ENCODE measurements at places on chromosomes 16 and 17.

- H3K4me3 ChIP-seq, result no peak overlapping the region
- H3K36me3 ChIP-seq, result no peaks in the 10 kb centered on the region
- peaks cover 29% of the 10 kb centered on the region for H3K27me3 ChIP-seq
- no peak overlapping the region for H3K27ac ChIP-seq
- no peaks in the 10 kb centered on the region for H3K4me1 ChIP-seq
- DNase-seq, result no peak
Observed at GRCh38 chr16:17803625-17804410, 333.1 kb upstream of the XYLT1 start.

DNA sequence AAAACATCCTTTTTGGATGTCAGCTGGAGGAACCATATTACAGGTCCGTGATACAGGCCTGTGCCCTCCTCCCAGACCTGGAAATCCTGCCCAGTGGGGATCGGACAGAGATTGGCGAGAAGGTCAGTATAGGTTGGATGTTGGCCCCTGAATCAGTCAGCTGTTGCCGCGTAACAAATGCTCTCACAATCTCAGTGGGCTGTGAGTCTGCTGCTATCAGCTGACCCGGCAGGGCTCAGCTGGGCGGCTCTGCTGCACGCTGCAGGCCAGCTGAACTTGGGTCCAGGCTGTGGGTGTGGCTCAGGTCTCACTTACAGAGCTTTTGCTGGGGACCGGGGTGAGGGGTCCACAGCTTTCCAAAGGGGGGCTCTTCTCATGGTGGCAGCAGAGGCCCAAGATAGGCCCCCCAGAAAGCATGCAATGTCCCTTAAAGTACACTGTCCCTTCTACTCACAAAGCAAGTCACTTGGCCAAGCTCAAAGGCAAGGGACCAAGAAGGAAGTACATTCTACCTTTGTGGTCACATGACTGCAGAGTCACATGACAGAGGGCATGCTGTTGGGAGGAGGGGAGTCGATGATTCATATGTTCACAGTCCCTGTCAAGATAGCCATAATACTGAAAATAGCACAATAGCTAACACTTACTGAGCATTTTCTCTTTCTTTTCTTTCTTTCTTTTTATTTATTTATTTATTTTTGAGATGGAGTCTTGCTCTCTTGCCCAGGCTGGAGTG, 134.2 kb downstream of the ABCC1 start:
- no peak overlapping the region for H3K27ac ChIP-seq
- H3K36me3 ChIP-seq, result peaks cover 95% of the 10 kb centered on the region
- H3K4me1 ChIP-seq, result no peaks in the 10 kb centered on the region
- no peaks in the 10 kb centered on the region for H3K27me3 ChIP-seq
- no peak for DNase-seq
- no peak overlapping the region for H3K4me3 ChIP-seq

GRCh38 chr16:69366431-69366830, 14.8 kb upstream of the TMED6 start:
- H3K4me1 ChIP-seq, result peaks cover 24% of the 10 kb centered on the region
- no peak overlapping the region for H3K27ac ChIP-seq
- peaks cover 90% of the 10 kb centered on the region for H3K36me3 ChIP-seq
- no peaks in the 10 kb centered on the region for H3K27me3 ChIP-seq
- H3K4me3 ChIP-seq, result no peak overlapping the region

DNA sequence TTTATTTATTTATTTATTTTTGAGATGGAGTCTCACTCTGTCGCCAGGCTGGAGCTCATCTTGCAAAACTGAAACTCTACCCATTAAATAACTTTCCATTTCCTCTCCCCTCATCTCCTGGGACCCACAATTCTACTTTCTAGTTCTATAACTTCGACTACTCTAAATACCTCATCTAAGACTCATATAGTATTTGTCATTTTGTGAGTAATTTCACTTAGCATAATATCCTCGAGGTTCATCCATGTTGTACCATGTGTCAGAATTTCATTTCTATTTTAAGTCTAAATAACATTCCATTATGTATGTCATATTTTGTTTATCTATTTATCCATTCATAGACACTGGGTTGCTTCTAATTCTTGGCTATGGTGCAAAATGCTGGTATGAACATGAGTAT, 5.1 kb upstream of the NT5M start:
- no peaks in the 10 kb centered on the region for H3K27me3 ChIP-seq
- H3K36me3 ChIP-seq, result no peaks in the 10 kb centered on the region
- DNase-seq, result no peak
- H3K4me3 ChIP-seq, result no peak overlapping the region

- H3K4me1 ChIP-seq, result no peaks in the 10 kb centered on the region
- H3K27me3 ChIP-seq, result peaks cover 15% of the 10 kb centered on the region
- DNase-seq, result no peak
- no peaks in the 10 kb centered on the region for H3K36me3 ChIP-seq
- H3K4me3 ChIP-seq, result no peak overlapping the region
- H3K27ac ChIP-seq, result no peak overlapping the region
Observed at GRCh38 chr16:87664792-87665191, 62.5 kb downstream of the JPH3 start.

- DNase-seq, result no peak
- H3K27ac ChIP-seq, result peak overlapping the region; percentile 34
- H3K4me3 ChIP-seq, result peak overlapping the region; percentile 44
- H3K36me3 ChIP-seq, result peaks cover 5% of the 10 kb centered on the region
- peaks cover 54% of the 10 kb centered on the region for H3K4me1 ChIP-seq
- no peaks in the 10 kb centered on the region for H3K27me3 ChIP-seq
Observed at GRCh38 chr16:9124908-9125584, 33.6 kb downstream of the HAPSTR1 start.

DNA sequence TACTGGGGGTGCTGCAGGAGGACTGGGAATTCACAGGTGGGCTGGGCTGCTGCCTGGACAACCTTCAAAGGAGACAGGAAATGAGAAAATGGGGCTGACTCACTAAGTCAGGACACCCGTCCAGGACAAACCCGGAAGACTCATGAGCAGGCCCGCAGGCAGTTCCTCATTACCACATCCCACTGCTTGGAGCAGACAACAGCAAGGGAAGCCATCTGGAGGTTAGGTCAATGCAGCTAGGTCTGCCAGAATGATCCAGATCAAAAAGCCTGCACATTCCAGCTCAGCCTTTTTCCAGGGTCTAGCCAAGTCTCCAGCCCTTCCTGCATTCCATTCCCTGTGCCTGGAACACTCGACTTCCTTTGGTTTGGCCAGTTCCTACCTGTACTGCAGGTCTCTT, 536.5 kb upstream of the CDH11 start:
- peaks cover 2% of the 10 kb centered on the region for H3K27me3 ChIP-seq
- no peak overlapping the region for H3K4me3 ChIP-seq
- no peaks in the 10 kb centered on the region for H3K4me1 ChIP-seq
- H3K36me3 ChIP-seq, result no peaks in the 10 kb centered on the region
- H3K27ac ChIP-seq, result no peak overlapping the region

DNA sequence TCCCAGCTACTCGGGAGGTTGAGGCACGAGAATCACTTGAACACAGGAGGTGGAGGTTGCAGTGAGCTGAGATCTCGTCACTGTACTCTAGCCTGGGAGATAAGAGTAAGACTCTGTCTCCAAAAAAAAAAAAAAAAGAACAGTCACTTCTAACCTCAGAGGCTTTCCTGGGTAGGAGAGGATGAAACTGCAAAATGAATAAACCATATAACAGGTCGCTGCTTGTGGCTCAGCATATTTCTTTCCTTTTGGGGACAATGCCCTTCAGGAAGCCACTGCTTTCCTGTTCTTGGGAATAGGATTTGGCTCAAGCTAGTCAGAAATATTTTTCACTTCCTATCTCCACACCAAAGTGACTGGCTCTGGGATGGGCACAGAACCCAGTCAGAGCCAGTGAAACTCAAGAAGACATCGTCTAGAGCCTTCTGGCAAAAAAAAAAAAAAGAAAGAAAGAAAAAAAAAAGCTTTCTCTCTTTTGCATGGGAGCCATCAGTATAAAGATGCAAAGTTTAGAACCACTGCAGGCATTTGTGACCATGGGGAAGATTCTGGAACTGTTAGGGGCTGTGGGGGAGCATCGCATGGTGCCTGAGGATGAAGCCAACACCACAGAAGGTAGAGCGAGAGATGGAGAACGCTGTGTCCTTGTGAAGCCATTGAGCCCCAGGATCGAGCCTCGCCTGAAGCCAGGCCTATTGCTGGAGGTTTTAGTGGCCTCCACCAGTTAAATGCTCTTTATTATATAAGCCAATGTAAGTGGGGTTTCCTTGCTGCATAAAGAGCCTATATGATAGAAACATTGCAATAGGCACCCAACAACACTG, 71.8 kb upstream of the MRTFB start:
- H3K36me3 ChIP-seq, result no peaks in the 10 kb centered on the region
- peaks cover 11% of the 10 kb centered on the region for H3K4me1 ChIP-seq
- no peak overlapping the region for H3K27ac ChIP-seq
- peaks cover 47% of the 10 kb centered on the region for H3K27me3 ChIP-seq
- no peak overlapping the region for H3K4me3 ChIP-seq
- no peak for DNase-seq

DNA sequence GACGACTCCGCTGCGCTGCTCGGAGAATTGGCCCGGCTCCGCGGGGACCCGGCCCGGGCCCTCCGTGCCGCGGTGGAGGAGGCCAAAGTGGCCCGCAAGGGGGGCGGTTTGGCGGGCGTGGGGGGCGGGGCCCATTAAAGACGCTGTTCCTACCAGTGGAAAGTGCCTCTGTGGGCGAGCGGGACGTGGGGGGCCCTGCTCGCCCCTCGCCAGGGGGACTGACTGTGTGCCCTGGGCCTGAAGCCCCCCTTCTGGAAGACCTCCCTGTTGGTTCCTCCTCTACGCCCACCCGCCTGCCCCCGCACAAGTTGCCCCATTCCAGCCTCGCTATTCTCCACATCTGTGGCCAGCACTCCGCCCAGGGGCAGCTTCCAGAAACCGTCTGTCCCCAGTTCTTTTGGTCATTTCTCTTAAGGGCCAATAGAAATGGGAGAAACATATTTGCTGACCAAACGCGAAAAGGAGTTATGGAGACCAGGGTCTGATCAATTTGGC, 1.9 kb upstream of the FGF11 start:
- peak overlapping the region; percentile 85 for H3K27ac ChIP-seq
- peaks cover 19% of the 10 kb centered on the region for H3K27me3 ChIP-seq
- H3K4me1 ChIP-seq, result peaks cover 22% of the 10 kb centered on the region
- H3K36me3 ChIP-seq, result no peaks in the 10 kb centered on the region
- H3K4me3 ChIP-seq, result peak overlapping the region; percentile 82

- no peaks in the 10 kb centered on the region for H3K36me3 ChIP-seq
- H3K27me3 ChIP-seq, result peaks cover 2% of the 10 kb centered on the region
- peaks cover 17% of the 10 kb centered on the region for H3K4me1 ChIP-seq
Observed at GRCh38 chr17:50549256-50549941, 2.4 kb downstream of the SPATA20 start.

DNA sequence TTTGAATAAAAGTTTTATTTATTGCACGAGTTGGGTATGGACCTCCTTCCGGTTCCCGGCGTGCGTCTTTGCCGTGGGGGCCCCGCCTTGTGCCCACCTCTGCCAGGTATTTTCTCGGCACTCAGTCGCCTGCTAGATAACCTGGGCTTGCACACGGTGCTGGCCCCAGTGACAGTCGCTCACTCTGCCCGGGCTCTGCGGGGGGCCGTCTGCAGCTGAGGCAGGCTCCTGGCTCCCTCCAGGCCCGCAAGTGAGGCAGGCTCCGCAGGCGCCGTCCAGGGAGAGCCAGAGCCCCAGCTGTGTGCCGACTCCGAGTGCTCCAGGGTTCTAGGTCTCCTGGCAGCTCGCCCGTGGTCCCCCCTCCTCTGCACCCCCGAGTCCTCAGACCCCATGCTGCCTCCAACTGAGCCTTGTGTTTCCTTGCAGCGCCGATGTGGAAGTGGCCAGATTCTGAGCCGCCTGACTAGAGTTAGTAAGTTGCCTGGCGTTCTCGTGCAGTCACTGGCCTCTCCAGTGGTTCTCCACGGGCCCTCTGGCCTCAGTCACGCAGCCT, 54.7 kb upstream of the PVALEF start:
- H3K27me3 ChIP-seq, result no peaks in the 10 kb centered on the region
- no peak for DNase-seq
- H3K4me1 ChIP-seq, result peaks cover 2% of the 10 kb centered on the region
- H3K27ac ChIP-seq, result no peak overlapping the region
- H3K4me3 ChIP-seq, result no peak overlapping the region

GRCh38 chr17:45824475-45824874, 20.2 kb upstream of the SPPL2C start:
- no peaks in the 10 kb centered on the region for H3K4me1 ChIP-seq
- peaks cover 10% of the 10 kb centered on the region for H3K27me3 ChIP-seq
- no peak for DNase-seq

DNA sequence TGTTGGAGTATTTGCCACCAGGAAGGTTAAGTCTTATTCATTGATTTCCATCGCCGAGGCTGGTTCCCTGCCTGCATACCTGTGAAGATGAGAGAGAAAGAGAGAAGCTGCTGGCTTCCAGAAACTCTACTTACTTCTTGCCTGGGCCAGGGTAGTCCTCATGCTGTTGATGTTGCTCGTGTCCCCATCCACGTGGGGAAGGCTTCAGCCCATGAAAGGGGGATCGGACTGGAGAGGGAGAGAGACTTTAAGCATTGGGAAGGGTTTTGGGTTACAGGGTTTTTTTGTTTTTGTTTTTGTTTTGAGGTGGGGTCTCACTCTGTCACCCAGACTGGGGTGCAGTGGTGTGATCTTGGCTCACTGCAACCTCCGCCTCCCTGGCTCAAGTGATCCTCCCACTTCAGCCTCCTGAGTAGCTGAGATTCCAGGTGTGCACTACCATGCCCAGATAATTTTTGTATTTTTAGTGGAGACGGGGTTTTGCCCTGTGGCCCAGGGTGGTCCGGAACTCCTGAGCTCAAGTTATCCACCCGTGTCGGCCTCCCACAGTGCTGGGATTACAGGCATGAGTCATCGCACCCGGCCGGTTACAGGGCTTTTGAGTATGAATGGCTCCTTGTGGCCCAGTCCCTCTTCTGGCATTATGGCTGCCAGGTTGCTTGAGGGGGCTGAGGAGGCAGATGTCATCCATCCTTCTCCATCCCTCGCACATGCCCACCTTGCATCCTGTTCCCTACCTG, 26.6 kb downstream of the ITGB3 start:
- H3K36me3 ChIP-seq, result no peaks in the 10 kb centered on the region
- no peak for DNase-seq
- no peaks in the 10 kb centered on the region for H3K27me3 ChIP-seq
- H3K4me3 ChIP-seq, result no peak overlapping the region

DNA sequence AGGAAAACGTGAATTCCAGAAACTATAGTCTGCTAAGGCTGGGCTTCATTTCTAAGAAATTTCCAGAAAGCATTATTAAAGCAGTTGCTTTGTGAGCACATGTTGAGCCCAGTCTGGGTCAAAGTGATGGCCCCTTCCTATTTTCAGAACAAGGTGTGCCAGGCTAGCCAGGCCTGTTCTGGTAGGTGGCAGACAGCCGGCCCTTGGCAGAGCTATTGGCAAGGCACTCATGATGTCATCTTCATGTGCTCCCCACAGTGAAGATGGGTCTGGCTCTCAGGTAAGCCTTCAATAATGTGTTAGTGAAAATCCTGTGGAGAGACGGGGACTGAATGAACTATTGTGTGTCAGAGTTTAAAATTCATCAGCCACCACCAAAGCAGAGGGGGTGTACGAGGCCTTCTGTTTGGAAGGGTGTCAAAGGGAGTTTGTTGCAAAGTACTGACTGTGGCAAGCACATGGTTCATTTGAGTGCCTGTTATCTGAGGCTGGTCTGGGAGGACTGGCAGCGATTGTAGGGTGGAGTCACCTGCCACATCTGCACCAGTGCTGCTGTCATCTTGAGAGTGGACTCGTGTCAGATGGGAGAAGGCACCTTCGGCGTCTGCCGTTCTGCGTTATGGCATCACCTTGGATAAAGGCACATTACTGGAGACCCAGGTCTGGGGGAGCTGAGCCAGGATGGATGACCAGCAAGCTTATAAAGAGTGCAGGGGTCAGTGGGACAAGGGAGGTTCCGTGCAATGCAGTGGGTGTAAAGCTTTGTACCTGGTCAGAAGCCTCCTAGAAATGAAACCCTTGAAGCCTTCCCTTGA, 43.4 kb downstream of the KSR1 start:
- H3K4me1 ChIP-seq, result peaks cover 8% of the 10 kb centered on the region
- no peaks in the 10 kb centered on the region for H3K27me3 ChIP-seq
- no peak overlapping the region for H3K27ac ChIP-seq
- no peak overlapping the region for H3K4me3 ChIP-seq
- peaks cover 19% of the 10 kb centered on the region for H3K36me3 ChIP-seq

All from naive thymus-derived CD8-positive, alpha-beta T cell (primary cell).